Skin of body (tissue), 3 donors: ENCODE measurements at places on chromosomes 12 and 14. TPM values are rescaled to one million over a fixed set of nuclear protein-coding genes. Genes with fewer than 3 reads are reported as not detected.

DNA sequence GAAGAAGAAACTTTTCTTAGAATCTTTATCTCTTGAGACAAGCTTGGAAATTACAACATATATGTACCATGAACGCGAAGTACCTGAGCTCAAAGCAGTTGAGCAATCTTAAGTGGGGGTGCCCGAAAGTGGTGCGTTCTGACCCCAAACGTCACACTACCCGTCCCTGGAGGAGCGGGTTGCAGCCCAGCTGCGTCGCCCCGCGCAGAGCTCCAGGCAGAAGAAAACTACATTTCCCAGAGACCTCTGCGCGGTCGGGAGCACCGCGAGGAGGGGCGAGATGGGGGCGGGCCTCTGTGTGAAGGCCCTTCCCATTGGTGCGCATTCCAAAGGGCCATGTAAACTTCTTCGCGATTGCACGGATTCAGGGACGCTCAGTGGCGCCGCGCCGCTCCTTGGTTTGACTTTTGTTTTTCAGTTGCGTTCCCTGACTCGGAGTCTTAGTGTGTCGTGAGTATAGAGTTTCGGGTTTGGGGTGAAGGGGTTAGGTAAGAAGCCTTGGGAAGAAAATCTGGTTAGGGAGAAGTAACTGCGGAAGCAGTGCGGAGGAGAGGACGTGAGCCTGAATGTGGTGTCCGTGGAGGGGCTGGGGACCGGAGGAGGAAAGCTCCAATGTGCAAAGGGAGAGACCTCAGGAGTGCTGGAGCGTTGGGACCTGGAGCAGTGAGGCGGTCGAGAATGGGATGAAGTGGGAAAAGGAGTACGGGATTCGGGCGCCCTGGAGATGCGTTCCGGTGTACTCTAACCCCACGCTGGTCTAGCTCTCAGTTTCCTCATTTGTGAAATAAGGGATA, at the start of gene CCDC77:
Gene CCDC77, plus strand, starts transcription at position 410 of the 794 bp plus-strand sequence. CDS start 7,740 bp downstream, outside the sequence.
- no peak for DNase-seq

DNA sequence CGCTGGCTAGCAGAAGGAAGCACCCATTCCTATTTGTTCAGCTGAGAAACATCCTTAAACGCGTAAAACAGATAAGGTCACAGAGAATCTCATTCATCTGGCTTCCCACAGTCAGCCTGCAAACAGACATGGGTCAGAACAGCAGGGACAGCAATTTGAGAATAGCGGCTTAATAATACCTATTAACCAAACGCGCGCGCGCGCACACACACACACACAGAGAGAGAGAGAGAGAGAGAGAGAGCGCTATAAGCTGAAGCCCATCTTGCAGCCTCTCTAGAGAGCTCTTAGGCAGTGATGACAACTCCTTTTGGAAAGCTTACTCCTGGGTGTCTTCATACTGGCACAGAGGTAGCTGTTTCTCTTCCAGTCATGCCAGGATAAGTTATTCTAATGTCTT, 26.4 kb downstream of the TMEM132D start:
- DNase-seq, result no peak

DNA sequence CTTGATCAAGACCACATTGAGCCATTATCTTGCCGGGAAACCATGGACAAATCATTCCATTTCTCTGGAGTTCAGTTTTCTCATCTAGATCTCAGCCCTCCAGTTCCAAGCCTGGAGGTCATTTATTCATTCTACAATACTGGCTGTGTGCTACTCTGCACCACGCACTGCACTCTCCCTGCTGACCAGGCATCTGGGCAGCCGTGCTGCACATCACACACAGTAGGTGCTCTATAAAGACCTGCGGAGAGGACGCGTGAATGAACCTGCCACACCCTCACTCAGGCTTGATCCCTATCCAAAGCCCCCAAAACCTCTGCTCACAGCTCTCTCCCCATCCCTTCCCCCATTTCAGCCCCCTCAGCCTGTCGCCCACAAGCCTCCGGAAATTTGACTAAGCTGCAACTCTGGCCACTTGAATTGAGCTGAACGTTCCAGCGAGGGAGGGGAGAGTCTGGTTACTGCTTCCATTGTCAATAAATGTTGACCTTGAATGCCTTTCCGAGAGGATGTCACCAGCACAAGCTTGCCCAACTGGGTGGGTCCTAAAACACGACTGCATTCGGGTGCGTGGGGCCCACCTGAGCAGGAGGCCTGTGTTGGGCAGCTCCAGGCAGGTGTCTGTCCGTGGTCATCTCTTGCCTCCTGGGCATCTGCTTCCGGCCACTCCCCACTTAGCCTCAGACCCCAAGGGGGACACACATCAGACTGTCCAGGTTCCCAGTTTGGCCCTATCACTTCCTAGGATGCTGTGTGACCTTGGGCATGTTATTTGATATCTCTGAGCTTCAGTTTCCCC, 17.8 kb downstream of the FAIM2 start:
- DNase-seq, result no peak

KDM5A gene
- 55.0 TPM for total RNA-seq

KRT75 gene
- total RNA-seq, result 84.8 TPM

OR6C2 gene
- total RNA-seq, result not detected
